ENCODE measurements at places on chromosomes 7 and 10.
A peak's percentile ranks its signal among the peaks of the same experiment; 100 is the strongest.

GRCh38 chr10:59595593-59595992, 114.1 kb downstream of the SLC16A9 start:
- no peak for DNase-seq

GRCh38 chr7:121313220-121313792, 15.5 kb upstream of the WNT16 start:
- no peak for DNase-seq

GRCh38 chr7:77352665-77353406, 63.3 kb downstream of the GSAP start:
- DNase-seq: no peak

DNA sequence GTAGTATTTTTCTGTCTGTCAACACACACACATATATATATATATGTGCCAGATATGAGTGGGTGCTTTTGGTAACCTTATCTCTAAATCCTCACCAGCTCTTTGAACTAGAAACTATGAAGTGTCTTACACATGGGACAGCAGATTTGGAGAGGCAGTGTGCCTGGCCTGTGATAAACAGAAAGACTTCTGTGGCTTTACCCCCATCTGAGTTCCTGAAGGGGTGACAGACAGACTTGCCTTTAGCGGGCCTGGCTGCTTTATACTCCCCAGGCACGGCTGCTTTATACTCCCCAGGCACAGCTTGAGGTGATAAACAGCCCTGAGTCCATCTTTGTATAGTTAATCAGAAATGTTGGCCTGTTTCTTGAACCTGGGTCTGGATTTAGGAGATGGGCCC, 5.6 kb downstream of the BAG3 start:
- no peak for DNase-seq

GRCh38 chr7:141575654-141576448, 24.6 kb downstream of the AGK start:
- DNase-seq: no peak

GRCh38 chr7:46145412-46145811, 224.3 kb upstream of the IGFBP3 start:
- peak; percentile 75 for DNase-seq

DNA sequence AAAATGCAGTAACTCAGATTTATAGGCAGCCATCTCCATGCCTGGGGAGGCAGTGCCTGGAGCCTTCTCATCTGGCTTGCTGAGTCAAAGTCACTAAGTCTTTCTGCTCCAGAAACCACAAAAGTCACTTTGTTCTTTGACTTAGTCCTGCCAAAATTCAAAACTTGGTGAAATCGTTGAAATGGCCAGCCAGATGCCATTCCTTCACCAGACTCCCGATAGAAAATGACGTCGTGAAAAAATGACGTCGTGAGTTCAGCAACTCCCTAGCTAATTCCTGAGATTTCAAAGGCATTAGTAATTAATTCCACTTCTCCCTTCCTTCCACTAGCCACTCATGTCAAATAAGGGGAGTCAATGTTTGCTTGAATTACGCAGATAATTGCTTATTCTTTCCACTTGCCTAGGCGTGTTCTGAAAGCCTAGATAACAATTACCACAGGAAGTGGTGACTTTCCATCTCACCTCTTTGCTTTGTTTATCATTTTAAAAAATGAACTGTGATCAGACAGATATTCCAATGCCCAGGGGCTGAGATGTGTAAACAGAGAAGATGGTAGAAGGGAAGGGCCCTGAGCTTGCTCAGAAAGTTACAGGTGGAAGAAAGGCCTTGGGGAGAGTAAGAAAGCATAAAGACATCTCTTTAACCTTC, 48.5 kb upstream of the OSBPL3 start:
- DNase-seq: no peak

- no peak for DNase-seq
These were observed 226.7 kb downstream of the TCF7L2 start for GRCh38 chr10:113176652-113177155.

- no peak for DNase-seq
These were observed 35.2 kb downstream of the EPHB4 start for GRCh38 chr7:100791881-100792666.

DNA sequence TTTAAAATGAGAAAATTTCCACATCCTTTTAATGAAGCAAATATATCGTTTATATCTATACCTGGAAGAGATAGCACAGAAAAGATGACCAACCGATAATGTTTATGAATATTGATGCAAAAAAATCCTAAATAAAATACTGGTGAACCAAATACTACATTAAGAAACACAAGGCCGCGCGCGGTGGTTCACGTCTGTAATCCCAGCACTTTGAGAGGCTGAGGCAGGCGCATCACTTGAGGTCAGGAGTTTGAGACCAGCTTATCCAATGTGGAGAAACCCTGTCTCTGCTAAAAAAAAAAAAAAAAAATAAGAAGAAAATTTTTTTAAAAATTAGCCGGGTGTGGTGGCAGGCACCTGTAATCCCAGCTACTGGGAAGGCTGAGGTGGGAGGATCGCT, 25.8 kb downstream of the SHH start:
- DNase-seq: no peak

GRCh38 chr10:49123981-49124950, 8.9 kb upstream of the VSTM4 start:
- no peak for DNase-seq

DNA sequence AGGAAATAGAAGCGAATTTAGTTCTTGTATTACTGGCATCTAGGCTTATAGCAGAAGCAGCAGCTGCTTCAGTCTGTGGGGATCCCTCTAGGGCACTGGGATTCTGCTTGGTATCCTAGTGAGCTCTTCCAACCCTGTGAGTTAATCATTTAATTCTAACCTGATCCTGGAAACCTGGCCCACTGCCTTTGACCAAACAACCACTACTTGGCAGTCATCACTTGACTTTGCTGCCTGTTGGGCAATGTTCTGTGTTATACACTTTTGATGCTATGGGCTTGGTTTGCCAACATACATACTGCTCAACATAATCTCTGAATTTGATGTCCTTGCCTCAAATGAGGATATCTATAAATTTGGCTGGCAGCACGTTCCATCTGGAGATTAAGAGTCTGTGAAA, 813.4 kb downstream of the ANKRD7 start:
- peak; percentile 63 for DNase-seq

GRCh38 chr7:30403477-30403876, 75.1 kb downstream of the NOD1 start:
- DNase-seq: no peak

DNA sequence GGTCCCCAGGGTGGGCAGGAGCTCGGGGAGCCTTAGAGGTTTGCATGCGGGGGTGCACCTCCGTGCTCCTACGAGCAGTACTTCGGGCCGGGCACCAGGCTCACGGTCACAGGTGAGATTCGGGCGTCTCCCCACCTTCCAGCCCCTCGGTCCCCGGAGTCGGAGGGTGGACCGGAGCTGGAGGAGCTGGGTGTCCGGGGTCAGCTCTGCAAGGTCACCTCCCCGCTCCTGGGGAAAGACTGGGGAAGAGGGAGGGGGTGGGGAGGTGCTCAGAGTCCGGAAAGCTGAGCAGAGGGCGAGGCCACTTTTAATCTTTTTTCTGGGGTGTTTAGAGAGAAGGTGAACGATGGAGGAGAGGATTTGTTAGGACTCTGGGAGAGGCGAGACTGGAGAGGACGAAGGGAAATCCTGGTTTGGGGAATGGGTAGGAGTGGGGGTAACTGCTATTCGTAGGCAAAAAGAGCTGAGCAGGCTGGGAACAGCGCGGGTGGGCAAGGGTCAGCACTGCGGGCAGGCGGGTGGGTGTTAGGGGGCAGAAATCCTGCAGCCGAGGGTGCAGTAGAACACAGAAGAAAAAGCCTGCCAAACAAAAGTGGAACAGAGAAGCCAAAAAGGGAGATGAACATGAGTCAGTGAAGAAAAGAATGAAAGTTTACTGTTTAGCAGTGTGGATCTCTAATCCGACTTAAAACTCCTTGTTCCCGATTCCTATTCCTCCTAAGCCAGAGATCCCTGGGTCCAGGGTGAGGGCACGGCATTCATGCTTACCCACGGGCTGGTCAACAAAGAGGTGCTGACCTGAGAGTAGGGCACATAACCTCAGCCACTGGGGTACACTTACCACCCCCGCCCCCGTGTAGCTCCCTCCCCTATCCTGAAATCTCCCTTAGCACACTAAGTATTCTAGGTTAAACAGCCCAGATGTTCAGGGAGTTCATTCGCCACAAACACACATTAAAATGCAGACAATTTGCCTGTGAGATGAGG, 26.9 kb downstream of the PRSS2 start:
- no peak for DNase-seq

GRCh38 chr7:25835197-25835596, 316.8 kb upstream of the NFE2L3 start:
- DNase-seq: no peak

DNA sequence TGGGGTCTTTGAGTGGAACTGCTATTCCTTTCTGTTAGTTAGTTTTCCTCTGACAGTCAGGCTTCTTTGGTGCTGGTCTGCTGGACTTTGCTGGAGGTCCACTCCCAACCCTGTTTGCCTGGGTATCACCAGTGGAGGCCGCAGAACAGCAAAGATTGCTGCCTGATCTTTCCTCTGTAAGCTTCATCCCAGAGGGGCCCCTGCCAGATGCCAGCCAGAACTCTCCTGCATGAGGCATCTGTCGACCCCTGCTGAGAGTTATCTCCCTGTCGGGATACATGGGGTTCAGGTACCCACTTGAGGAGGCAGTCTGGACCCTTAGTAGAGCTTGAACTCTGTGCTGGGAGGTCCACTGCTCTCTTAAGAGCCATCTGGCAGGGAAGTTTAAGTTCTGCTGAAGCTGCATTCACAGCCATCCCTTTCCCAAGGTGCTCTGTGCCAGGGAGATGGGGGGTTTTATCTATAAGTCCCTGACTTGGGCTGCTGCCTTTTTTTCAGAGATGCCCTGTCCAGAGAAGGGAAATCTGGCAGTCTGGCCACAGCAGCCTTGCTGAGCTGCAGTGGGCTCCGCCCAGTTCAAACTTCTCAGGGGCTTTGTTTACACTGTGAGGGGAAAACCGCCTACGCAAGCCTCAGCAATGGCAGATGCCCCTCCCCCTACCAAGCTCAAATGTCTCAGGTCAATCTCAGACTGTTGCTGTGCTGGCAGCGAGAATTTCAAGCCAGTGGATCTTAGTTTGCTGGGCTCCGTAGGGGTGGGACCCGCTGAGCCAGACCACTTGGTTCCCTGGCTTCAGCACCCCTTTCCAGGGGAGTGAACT, 89.7 kb upstream of the CDK6 start:
- DNase-seq: no peak

DNA sequence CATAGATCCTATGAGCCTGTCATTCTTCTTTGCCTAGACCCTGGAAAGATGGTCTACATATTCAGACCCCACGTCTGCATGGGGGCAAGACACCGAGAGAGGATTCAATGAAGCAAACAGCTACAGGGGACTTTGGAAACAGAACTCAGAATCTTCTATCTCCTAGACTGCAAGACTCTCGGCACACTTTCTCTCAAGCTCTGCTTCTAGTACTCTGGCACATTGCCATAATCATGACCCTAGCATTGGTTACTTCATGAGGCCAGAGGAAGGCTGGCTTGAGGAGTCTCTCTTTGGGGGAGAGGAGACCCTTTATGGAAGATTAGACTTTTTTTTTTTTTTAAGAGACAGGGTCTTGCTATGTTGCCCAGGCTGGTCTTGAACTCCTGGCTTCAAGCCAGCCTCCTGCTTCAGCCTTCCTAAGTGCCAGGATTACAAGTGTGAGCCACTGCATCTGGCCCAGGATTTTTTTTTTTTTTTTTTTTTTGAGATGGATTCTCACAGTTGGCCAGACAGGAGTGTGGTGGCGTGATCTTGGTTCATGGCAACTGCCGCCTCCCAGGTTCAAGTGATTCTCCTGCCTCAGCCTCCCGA, 20.7 kb downstream of the CCDC3 start:
- peak; percentile 71 for DNase-seq

GRCh38 chr10:100155936-100156335, 29.9 kb downstream of the ERLIN1 start:
- DNase-seq: no peak

DNA sequence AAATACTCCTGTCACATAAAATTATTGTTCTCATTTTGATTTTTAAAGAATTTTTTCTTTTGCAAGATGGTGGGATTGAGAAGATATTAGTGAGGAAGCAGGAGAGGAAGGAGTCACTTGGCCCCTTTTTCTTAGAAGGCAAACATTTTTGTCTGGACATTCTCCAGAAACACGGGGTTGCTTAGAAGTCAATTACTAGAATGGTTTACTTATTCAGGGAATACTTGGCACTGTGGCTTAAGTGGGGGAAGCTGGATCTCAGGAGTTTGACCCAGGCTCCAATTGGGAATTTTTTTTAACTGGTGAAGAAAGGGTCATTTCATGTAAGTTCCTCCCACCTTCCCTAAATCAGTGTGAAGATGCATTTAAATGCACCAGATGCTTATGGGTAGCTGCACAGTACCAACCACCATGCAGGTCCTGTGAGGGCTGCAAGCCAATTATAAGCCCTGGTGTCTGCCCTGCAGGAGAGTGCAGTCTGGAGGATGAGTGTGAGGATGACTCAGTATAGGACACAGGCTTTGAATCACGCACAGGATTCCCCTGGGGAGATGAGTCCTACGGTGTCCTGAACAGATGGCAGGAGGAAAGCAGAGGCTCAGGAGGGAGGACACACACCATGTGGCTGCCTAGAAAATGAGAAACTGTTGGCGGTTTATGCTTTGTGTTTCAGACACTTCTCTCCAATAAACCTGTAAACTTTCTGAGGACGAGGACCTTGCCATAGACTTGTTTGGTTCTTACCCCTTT, 299.1 kb downstream of the PLXNA4 start:
- DNase-seq: peak; percentile 89

GRCh38 chr7:18086165-18087025, 58.7 kb upstream of the PRPS1L1 start:
- no peak for DNase-seq

DNA sequence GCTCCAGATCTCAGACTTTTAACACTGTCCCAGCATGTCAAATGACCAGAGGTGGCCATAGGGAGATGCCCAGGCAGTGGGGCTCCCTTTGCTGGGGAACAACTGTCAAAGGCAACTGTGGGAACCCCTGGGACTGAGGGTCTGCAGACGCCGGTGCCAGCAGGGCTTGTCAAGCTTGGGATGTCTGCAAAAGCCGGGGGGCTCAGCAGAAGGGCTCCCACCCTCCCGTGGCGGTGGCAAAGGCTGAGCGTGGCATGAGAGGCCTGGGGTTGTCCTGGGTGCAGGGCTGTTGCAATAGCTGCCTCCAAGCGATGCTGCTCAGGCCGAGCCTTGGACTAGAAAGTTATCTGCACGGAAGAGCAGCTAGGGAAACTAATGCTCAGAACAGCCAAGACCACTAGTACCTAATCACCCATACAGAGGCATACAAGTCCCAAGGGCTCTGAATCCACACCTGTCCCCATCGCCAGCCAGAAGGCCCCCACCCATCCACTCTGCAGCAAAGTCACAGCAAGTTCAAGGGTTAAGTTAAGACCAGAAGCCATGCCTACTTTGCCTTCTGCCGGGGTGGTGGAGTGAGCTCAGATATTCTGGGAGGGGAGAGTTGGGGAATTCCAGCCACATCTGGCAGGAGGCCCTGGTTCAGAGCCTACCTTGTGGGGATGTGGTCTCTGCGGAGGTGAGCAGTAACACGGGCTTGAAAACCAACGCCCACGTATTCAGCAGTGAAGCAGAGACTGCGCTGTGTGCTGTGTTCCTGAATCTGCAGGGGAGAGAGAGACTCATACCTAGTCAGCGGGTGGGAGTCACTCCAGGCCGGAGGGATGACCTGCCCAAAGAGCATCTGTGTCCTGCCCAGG, 4.6 kb downstream of the SH2B2 start:
- no peak for DNase-seq

Measured in NCI-H446 (cell line).